Stomach (tissue), 19 donors: ENCODE measurements at places on chromosomes 12 and 14. TPM values are rescaled to one million over a fixed set of nuclear protein-coding genes. Genes with fewer than 3 reads are reported as not detected.

GRCh38 chr14:82365471-82365870, 831.8 kb upstream of the SEL1L start:
- DNase-seq = no peak

DNA sequence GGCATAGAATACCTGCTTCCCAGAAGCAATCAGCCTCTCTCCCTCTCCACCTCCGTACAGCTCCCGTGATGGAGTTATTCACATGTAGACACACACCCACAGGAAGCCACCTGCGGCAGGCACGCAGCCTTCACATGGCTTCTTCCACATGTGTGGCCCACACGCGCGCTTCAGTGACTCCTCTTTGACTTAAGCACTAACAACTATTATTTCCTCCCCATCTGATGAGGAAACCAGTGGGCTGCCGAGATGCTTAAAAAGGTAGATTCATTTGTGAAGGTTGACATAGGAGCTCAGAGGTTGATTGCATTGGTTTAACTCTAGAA, 69.3 kb downstream of the PRMT8 start:
- no peak for DNase-seq

GRCh38 chr12:123113026-123113425, 37.9 kb downstream of the PITPNM2 start:
- no peak for DNase-seq

Gene KLHDC2
- total RNA-seq = 258 TPM

DNA sequence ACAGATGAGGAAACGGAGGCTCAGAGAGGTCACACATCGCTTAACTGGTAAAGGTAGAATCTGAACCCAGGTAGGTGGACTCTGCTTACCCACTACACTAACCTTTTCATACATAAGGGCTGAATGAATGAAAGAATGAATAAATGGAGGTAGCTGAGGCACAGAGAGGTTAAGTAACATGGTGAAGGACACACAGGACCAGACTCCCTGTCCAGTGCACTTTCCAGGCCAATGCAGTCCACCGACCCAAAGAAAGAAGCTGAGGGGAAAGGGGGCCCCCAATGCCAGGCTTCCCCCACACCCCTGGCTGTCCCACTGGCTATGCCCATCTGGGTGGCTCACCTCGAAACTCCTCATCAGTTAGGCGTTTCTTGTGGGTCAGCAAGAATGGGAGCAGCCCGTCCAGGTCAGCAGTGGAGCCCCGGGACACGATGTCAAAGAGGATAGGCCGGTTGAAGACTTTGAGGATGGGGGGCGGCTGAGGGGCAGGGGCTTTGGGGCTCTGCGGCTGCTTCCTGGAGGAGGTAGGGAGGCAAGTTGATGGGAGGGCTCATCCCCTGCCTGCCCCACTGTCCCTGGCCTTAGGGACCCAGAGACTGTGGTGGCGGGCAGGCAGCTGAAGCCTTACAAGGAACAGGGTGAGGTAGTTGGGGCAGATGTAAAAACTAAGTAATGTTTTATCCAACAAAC, 25.1 kb downstream of the TRPV4 start:
- DNase-seq = no peak

DNA sequence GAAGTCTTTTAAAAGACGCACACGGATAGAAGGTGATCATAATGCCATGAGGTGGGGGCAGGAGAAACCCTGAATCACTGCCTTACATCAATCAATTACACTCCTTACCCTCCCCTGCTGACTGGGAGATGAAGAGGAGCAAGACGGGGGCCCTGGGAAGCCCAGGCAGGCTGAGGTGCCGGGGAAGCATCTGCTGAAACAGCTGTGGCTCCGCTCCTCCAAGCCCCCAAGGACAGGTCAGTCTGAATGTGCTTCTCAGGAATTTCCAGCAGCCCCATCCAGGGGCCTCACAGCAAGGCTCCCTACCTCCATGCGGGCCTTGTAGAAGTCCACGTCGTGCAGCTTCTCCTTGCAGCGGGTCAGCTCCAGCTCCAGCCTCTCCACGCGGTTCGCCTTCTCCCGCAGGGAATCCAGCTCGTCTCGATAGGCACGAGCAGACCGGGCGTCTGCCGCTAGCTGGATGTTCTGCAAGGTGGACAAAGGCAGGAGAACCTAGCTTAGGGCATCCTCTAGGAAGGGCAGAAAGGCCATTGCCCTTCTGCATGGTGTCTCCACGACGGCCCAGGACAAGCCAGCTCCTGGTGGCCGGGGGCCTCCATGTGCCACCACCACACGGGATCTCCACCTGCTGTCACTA, 79.8 kb downstream of the CCDC88C start:
- no peak for DNase-seq

DNA sequence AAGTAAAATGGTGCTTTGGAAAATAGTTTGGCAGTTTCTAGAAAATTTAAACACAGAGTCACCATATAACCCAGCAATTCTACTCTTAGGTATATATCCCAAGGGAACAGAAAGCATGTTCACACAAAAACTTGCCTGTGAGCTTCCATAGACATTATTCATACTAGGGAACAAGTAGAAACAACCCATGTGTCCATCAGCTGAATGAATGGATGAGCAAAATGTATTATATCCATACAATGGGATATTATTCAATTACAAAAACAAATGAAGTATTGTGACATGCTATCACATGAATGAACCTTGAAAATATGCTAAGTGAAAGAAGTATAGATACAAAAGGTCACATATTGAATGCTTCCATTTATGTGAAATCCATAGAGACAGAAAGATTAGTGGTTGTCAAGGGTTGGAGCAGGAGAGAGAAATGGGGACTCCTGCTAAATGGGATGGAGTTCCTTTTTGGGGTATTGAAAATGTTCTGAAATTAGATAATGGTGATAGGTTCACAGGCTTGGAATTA, 7.9 kb downstream of the SLC10A1 start:
- DNase-seq = no peak

- DNase-seq = no peak
Measured at GRCh38 chr14:85856430-85856829, 326.5 kb downstream of the FLRT2 start.

Gene KRT71
- total RNA-seq = not detected

Gene HOXC12
- total RNA-seq = not detected

- DNase-seq = peak; percentile 29
Measured at GRCh38 chr14:62117751-62118105, 355.5 kb downstream of the SNAPC1 start.

GRCh38 chr14:74504412-74504811, 10.8 kb downstream of the ISCA2 start:
- DNase-seq = peak; percentile 17

DNA sequence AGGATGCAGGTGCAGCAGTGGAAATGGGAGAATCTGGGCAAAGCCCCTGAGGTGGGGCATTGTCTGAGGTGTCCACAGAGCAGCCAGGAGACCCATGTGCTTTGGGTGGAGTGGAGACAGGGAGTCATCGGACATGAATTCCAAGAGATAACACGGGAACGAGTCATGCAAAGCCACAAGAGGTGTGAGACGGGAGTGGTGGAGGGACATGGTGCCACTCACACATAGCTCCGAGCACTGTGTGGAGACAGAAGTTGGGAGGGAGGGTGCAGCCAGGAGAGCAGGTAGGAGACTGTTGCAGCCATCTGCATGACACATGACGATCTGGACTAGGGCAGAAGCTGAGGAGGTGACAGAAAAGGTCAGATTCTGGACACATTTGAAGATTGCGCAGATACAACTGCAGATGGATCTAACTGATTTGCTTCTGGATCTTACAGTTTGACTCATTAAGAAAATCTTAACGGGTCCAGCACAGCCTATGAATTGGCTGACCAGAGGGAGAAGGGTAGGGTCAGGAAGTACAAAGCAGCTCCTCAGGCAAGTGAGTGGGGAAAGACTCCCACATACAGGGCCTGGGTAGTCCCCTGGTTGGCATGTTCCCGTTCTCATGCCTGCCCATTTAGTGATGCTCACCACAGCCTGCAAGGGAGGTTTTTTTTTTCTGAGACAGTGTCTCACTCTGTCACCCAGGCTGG, 379.8 kb downstream of the FUT8 start:
- DNase-seq = no peak

DNA sequence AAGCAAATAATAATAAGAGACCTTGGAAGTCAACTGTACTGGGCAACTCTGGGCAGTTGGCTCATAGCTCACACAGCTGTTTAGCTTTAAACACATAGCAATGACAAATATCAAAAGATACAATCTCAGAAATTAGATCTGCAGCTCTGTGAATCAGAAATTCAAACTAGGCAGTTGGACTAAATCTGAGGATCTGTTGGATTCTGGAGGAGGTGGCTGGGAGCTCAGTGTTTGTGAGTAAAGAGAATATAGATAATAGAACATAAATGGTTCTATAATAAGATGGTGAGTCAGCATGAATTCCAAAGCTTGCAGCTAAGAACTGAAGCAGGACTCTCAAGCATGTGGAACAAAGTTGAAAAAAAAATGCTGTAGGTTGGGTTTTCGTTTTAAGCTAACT, 1949.4 kb upstream of the SEL1L start:
- peak; percentile 17 for DNase-seq

DNA sequence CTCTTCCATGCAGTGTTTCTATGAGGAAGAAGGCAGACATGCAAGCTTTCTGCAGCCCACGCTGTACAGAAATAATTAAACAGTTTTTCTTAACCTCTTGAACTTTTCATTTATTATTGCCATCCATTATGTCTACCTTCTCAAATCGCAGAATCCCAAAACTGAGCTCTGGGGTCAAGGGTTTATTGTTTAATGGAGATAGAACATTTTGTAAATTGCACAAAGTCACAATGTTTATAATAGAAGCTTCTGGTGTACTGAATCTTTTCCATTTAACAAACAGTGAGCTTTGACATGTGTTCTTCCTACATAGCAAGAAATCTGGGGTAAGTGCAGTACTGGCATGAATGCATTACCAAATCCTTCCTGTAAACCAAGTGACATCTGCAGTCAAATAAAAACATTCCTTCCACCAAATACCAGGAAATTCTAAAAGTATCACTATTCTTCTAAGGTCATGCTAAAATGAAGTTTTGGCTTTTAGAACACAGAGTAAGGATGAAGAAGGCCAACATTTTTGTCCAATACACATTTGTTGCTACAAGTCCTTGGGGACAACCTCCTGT, 385.3 kb upstream of the DDHD1 start:
- peak; percentile 72 for DNase-seq

- no peak for DNase-seq
Measured at GRCh38 chr12:72146495-72146894, 125.7 kb upstream of the TRHDE start.

DNA sequence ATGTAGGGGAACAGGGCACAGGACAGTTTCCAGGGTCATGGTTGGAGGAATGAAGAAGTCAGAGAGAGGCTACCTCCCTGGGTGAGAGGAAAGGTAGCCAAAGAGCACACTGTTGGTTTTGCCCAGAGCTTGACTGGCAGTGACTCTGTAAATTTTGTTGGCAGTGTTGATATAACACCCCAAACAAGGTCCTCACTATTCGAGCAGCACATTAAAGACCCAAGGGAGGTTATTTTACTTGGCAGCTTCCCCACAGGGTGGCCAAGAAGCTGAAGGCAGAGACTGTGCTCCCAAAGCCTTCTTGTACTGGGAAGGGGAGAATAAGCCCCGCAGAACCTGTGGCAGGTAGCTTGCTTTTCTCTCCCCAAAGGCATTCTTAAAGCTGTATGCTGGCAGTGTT, 40.6 kb downstream of the WSCD2 start:
- no peak for DNase-seq

- DNase-seq = no peak
Measured at GRCh38 chr12:113371808-113372207, 13.4 kb downstream of the PLBD2 start.

DNA sequence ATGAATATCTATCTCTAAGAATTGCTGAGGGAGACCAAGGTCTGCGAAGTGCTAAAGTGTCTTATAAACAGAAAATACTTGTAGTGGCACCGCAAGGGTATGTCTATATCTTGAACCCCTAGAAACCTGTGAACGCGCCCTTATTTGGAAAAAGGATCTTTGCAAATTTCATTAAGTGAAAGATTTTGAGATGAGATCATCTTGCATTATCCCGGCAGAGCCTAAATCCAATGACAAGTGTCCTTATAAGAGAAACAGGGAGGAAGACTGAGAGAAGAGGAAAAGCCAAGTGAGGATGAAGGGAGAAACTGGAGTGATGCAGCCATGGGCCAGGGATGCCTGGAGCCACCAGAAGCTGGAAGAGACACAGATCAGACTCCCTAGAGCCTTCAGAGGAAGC, 27.7 kb downstream of the RBM19 start:
- no peak for DNase-seq
